Dorsolateral prefrontal cortex (tissue), 122 donors: ENCODE measurements at places on chromosomes 16 and 17.

DNA sequence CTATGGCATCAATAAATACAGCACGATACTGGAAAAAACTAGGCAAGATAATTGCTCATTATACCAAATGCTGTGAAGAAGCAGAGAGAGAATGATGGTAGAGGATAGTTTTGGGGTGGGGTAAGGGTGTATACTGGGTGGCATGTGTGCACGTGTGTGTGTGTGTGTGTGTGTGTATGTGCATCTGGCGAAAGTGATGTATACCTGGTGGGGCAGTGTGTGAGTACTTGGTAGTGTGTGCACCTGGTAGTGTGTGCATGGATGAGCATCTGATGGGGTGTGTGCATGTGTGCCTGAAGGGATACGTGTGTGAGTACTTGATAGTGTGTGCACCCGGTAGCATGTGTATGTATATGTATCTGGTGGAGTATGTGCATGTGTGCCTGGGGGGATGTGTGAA is 347.3 kb downstream of the CPPED1 start:
- no peak for DNase-seq

DNA sequence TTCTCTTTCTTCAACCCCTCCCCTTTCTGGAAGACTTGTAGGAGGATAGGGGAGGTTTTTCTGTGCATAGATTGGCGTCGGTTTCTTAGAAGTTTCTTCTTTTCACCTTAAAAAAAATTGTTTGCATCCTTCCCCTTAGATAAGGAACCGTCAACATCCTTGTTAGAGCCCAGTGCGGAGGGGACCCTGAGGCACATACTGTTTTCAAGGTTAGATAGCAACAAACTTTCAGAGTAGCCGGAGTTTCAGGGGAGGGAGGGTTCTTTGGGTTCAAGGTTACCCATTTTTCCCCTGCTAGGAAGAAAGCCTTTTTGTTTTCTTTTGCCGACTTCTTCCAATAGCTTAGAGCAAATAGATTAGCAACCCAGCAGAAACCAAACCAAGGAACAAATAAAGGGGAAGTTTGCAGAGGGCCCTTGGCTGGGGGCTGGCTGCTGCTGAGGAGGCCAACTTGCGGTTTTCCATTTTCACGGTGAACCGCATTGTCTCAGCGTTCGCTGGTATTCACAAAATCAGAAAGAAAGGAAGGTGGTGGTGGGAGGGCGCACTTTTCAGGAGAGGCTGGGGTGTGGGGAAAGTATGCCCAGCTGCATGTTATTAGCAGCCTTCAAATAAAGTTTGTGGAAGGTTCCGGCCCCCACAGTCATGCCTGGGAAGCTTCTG is 28.8 kb downstream of the MSI2 start:
- DNase-seq: no peak

- peak; percentile 33 for DNase-seq
Observed at GRCh38 chr17:44279666-44280391, 11.9 kb upstream of the SLC4A1 start.

DNA sequence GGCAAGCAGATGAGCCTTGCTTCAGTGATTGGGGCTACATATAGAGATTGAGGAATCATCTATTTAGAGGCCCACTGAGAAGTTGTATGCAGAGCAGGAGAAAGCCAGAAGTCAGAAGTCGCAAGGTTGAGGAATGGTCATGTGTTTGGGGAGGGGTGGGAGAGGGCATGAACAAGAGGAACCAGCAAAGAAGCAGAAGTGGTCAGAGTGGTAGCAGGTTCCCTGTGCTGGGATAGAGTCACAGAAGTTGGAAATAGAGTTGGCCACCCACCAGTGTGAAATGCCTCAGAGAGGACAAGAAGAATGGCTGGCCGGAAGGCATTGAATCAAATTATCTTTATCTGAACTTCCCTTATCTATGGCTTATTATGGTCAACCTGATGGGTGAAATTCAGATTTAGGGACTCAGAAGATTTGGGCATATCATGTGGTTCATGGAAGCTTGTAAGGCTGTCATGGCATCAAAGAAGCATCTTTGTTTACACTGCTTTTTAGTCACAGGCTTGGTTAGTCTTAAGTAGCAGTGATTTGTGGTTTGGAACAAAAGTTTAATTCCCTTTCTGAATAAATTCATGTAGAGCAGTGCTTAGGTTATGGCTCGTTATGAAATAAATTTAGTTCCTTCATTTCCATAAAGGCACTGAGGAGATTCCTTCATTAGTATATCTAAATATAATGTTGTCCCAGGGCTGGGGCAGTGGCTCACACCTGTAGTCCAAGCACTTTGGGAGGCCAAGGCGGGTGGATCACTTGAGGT is 19.7 kb downstream of the MAP3K3 start:
- DNase-seq: no peak

GRCh38 chr17:45580924-45581323 is 90.4 kb upstream of the PLEKHM1 start:
- DNase-seq: no peak

GRCh38 chr17:57166803-57167202 is 81.8 kb downstream of the AKAP1 start:
- no peak for DNase-seq

DNA sequence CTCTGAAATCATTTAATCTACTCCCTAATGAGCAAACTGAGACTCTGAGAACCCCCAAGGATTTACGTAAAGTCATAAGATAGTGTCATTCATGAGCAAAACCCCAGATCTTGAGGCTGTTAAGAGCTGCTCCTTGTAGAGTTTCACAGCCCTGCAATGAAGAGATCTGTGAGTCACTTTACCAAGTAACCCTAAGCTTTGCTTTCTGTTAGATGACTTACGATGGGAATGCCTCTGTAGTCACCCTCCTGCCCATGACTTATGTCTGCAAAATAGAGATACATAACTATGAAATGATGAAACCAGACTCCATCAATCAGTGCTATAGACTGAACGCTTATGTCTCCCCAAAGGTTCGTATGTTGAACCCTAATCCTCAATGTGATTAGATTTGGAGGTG is 117.7 kb downstream of the HS3ST3A1 start:
- no peak for DNase-seq

DNA sequence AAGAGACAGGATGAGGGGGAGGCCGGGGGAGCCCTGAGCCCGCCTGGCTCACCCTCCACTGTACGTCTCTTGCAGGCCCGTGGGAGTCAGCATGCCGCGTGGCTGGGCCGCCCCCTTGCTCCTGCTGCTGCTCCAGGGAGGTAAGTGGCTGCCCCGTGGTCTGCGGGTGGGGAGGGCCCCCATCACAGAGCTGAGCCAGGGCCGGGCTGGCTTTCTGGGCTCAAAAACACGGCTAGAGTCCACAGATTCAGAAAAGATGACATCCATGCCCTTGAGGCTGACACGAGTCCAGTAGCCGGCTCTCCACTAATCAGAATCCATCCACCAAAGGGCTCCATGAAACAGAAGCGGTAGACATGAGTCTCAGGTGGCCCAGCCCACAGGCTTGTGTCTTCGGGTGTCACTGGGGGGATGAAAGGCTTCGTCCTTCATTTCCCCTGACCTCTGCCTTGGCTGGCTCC is 28.0 kb downstream of the IL21R start:
- peak; percentile 13 for DNase-seq

DNA sequence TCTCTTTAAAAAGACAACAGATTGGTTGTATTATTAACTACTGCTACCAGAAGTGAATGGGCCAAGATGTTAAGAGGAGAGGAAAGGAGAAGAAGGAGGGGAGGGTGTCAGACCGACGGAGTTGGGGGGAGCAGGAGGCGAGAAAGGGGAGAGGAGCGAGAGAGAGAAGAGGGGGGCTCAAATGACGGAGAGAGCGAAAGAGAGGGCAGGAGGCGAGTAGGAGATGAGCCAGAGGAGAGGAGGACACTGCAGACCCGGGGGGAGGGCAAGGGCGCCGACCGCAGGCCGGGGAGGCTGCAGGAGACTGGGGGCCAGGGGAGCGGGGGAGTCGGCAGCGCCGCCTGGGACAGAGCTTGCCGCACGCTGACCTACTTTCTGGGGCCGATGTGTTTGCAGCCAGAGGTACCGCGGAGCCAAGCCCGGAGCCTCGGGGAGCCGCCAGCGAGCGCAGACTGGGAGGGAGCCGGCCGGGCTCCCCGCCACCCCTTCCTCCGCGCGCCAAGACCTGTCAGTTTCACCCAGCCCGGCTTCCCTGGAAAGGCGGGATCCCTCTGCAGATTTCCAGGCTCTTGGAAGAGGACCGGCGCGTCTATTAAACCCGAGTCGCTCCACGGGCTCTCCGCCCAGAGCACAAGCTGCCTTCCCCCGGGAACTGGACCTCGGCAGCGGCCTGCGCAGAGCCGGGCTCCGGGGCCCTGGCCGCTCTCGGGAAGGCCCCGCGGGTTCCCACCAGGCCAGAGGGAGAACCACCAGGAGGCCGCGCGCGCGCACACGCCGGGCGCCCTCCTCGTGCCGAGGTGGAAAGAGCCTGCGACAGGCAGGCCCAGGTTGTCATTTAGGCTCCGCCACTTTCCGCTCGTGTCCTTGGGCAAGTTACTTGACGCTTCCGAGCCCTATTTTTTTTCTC is 74.6 kb downstream of the CMC2 start:
- DNase-seq: peak; percentile 86

GRCh38 chr16:53341792-53342191 is 92.5 kb upstream of the RBL2 start:
- DNase-seq: no peak

- no peak for DNase-seq
Observed at GRCh38 chr16:53156516-53156915, 101.7 kb downstream of the CHD9 start.

DNA sequence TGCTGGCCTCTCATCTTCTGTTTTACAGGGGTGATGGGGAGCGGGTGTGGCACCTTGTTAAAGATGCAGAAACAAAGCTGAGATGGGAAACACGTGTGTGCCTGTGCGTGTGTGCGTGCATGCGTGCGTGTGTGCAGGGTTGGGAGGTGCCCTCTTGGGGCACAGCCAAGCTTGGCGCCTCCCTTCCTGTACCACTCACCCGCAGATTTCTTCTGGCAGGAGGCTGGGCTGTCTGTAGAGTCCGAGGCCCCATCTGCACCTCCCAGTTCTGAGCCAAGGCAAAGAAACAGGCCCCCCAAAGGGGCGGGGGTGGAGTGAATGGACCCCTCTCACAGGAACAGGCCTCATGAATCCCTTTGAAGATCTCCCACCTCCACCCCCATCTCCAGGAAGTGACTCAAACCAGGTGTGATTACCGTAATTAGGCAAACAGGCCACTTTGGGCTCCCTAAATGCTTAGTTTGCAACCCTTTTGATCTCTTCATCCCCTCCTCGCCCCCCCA is 20.9 kb downstream of the TNS4 start:
- no peak for DNase-seq

DNA sequence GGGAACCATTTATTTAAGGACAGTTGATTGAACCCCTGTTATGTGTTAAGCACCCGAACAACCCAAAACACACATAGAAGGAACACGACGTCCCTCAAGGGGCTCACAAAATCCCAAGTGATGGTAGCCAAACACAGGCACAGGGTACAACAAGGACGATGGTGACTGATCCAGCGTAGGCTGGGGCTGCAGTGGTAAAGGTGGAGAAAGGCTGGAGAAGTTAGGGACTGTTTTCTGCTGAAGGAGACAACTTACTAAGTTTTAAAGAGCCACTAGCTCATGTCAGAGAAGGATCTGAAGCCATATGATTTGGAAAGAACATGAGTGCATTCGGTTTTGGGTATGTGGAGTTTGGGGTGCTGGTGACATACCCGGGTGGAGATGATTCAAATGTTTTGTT is 229.6 kb upstream of the TNRC6C start:
- no peak for DNase-seq

DNA sequence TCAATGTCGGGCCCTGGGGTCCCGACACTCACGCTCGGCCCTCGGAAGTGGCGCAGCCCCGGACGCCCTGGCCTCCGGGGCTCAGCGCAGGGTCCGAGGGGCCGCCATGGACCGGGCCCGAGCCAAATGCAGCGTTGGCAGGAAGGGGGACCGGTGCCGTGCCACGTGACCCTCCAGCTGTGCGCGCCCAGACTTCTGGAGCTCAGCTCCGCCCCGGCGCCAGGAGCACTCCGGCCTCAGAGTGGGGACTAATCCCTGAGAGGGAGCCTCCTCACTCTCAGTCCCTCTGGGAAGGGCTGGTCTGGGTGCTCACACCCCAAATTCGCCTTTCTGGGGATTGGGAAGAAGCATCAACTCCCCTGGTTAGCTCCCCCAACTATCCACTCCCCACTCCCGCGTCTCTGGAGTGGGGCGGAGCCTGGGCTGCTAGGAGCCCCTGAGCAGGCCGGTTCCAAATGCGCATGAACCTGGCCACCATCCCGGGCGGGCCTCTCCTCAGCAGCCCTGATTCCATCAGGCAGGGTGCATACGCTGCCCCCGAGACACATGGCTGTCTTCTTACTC is at the start of gene B3GNT9:
B3GNT9 (minus strand) TSS at position 166 of the 564 bp plus-strand sequence. CDS start 513 bp downstream, outside the sequence.
- DNase-seq: no peak

DNA sequence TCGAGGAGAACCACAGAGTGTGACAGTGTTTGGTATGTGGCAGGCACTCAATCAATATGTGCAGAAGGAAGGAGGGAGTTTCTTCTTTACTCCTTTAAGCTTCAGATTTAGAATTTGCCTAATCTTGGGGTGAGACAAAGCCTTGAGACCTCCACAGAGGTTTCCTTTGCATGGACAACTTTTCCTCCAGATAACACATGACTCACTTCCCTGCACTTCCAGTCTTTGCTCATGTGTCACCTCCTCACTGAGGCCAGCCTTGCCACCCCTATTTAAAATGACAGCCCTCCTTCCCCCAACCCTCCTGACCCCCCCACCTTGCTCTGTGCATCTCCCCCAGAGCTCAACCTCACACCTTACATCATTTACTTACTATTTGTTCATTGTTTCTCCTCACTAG is 17.4 kb upstream of the NOS2 start:
- DNase-seq: no peak

DNA sequence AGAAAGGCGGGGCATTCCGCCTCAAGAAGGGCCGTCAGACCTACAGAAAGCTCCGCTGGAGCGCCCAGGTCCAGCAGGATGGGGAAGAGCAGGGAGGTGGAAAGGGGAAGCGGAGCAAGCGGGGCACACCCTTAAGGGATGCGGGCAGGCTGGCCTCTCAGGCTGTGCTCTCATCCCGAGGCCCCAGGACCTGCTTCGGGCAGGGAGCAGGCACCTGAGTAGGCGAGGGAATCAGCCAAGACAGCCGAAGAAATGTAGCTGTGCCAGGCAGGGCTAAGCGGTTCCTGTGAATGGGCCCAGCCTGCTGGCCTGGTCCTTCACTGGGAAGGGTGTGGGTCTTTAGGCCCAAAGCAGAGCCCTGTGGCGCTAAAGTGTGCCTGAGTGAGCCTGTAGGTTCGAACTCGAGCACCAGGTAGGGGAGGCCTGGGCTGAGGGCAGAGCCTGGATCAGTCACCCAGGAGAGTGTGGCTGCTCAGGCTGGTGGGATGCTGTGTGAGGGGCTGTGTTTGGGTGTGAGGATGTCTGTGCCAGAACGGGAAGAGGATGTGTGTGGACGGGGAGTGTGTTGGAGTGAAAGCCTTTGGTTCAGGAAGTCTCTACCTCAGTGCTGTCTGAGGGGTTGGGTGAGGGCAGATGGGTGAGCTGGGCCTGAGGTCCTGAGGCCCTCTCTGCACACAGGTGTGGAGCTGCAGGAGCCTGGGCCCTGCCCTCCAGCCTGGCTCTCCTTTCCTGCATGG is 3.3 kb downstream of the TBX4 start:
- no peak for DNase-seq

- peak; percentile 67 for DNase-seq
Observed at GRCh38 chr17:41680426-41681040, 8.2 kb upstream of the EIF1 start.
